ENCODE measurements at places on chromosomes 2 and 18. TPM values are rescaled to one million over a fixed set of nuclear protein-coding genes. Genes with fewer than 3 reads are reported as not detected.

DSG4 gene
- not detected for total RNA-seq

UBXN4 gene
- 31.1 TPM for total RNA-seq

TBR1 gene
- total RNA-seq, result not detected

KIF5C gene
- total RNA-seq, result 4.7 TPM

RAB6C gene
- not detected for total RNA-seq

Data from A375 (cell line).